ENCODE measurements at places on chromosomes 3 and 15. TPM values are rescaled to one million over a fixed set of nuclear protein-coding genes. Genes with fewer than 3 reads are reported as not detected.

DNA sequence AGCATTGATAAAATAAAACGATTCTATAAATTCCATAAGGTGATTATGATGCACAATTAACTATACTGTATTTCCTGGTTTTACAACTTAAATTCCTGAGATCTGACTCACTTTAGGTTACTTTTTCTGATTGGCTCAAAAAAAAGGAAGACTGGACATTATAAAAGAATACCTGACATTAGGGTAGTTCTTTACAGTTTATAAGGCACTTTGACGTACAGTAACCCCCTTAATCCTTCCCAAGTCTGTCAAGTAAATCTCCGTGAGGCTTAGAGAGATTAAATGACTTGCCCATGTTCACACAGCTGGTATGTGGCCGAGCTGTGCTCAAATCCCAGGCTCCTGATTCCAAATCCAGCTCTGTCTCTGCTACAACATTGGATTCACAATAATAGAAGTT, 1.0 kb upstream of the SLTM start:
- DNase-seq, result no peak

The CCR8 gene
- not detected for total RNA-seq

The FOXB1 gene
- total RNA-seq, result not detected

GRCh38 chr15:74982183-74982582, 13.2 kb upstream of the SCAMP5 start:
- DNase-seq, result no peak

The NR2E3 gene
- total RNA-seq, result not detected

- DNase-seq, result no peak
These were observed 49.7 kb upstream of the LMOD3 start for GRCh38 chr3:69172058-69172457.

The AQR gene
- total RNA-seq, result 11.0 TPM

DNA sequence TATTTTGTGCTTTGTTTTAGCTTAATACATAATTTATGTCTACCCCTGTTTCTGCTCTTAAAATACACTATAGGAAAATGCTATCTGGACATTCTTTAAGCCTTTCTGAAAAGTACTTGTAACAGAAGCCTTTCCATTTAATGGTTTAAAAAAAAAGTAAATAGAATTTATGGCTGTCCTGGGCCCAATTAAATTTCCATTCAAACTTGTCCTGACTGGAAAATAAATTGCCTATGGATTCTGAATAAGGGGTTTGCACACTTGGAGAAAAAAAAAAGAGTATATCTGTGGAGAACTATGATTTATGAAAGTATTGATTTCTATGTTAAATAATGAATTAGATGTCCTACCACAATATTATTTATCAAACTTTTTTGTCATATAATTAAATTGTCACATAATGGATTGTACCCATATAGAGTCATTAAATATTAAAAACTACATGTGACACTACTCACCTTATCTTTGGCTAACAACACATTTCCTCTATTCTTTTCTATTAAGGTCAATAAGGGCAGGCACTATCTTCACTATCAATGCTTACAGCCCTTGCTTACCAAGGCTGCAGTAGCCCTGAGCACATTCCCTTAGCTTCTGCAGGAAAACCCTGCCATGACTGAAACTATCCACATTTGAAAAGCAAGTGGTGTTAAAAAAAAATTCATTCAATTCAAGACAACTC, 396.1 kb upstream of the ROBO2 start:
- no peak for DNase-seq

GRCh38 chr15:33515121-33515520, 204.4 kb downstream of the RYR3 start:
- no peak for DNase-seq

- peak; percentile 32 for DNase-seq
These were observed 413.7 kb upstream of the TBL1XR1 start for GRCh38 chr3:177610686-177611633.

DNA sequence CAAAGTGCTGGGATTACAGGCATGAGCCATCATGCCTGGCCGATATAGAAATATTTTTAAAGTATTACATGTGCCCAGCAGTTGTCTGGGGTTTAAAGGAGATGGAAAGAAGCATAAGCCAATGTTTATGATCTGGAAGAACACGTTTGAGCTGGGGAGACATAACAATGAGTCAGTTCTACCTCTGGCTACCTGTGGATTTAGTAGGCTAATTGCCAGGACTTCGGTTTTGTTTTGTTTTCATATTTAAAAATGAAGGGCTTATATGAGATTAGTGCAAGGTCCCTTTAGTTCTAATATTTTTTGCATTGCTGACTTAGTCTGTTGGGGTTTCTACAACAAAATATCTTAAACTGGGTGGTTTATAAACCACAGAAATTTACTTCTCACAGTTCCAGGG, 22.9 kb upstream of the TNFSF10 start:
- no peak for DNase-seq

GRCh38 chr15:52093539-52094510, 18.8 kb downstream of the BCL2L10 start:
- peak; percentile 36 for DNase-seq

The CDC25A gene
- 0.77 TPM for total RNA-seq

- DNase-seq, result no peak
These were observed 55.6 kb downstream of the TMEM45A start for GRCh38 chr3:100548053-100548452.

DNA sequence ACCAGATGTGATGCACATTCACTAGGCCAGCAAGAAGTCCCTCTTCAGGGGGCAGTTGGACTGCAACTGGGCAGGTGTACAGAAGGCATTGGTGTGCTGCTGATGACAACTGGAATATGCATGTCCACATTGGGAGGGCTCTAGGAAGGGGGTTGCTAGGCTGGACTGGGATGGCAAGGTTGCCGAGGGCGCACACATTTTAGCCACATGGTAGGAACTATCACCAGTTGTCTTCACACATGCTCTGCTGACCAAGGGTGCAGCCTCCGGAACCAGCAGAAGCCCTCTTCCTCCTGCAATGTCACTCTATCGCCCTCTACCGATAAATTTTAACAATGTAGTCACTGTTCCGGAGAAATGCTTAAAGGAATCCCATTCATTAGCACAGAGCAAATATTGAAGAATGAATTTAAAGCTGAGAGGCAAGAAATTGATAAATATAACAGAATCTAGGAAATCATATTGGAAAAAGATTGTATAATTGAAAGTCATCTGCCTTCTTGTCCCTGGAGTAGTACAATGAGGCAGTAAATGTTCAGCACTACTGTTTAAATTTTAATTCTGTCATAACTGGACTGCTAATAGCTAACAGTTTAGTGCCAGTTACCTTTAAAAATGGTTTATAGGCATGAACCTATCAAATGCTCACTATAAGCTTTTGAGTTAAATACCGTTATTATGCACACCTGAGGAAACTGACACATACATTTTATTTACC, 22.6 kb upstream of the LYSMD4 start:
- DNase-seq, result peak; percentile 39

The UROC1 gene
- total RNA-seq, result not detected

The ASB14 gene
- total RNA-seq, result 14.1 TPM
